Keratinocyte (primary cell): ENCODE measurements at places on chromosomes 3 and 15.

DNA sequence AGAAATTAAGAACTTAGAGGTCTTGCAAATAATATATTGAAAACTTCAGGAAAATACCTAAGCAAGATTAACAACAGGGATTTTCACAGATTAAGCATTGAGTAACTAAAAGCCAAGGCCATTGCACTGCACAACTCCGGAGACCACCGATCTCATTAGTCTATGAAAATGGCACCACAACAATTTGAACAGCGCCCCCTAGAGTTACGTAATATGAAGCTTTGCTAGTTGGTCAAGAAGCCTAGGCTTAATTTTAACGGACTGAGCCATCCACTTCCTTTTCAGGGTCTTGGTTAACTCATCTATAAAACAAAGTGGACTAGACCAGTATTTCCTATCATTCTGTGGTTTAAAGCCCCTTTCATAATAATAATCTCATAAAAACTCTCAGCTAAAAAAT is 24.8 kb downstream of the TMEM212 start:
- DNase-seq = no peak

DNA sequence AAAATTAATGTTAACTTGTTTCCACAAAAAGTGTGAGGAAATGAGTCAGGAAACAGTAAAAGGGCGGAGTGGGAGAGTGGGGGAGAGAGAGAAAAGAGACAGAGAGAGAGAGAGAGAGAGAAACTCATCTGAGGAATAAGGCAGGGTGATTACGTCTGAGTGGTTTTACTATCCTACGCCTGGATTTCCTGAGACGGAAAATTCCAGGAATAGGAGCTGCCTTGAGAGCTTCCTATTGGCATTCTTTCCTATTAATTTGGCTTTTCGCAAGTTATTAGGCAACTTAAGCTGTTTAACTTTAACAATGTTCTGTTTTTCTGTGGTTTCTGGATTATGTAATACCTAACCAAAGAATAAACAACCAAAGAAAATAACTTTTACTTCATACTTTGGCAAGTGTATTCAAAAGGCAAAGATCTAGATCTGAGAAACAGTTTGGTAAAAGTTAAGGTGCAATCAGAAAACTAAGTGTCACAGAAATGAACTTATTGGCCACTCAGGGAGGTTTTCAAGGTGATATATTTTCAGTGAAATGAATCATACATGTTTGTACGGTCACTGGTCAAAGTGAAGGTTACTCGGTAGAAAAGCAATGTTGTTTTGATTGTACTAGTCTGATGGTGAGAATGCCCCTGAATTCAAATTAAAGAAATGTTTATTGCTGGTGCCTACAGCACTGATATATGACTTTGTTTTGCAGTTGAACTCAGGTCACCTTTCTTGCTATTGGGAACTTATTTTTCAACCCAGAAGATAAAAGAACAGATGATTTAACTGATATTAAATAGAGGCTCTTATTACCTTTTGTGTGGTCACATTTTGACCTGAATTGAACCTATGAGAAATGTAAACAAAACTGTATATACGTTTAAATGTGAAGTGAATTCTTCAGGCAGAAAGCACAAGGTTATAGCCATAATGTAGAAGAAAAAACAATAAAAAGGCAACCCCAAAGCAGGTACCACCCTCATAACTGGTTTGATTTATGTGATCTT is 39.9 kb upstream of the TNFSF10 start:
- DNase-seq = no peak

- no peak for DNase-seq
These were observed 268.5 kb downstream of the SQOR start for GRCh38 chr15:45903283-45903682.

- DNase-seq = no peak
These were observed 98.2 kb downstream of the MYH15 start for GRCh38 chr3:108412121-108412750.

- DNase-seq = peak; percentile 32
These were observed 266.4 kb upstream of the HES1 start for GRCh38 chr3:193869221-193870201.

DNA sequence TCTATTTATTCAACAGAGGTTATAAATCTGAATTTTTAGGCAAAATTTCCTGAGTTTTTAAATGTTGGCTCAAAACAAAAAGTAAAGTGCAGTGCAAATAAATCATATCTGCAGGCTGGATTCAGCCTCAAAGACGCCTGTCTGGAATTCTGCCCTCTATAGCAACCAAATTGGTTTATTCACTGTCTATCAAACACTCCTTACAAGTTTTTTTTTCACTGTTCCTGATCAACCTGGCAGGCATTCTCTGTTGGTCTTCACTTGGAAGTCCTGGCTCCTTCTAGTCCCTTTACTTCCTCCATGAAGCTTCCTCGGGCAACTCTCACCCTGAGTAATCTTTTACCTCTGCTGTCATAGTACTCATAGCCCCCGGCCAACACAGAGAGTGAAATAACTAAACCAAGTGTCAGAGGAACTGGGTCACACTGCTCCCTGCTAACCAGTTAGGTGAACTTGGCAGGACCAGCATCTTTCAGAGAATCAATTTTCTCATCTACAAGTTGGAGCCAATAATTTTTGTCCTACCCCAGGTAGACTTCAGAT is 36.8 kb upstream of the TIPARP start:
- DNase-seq = no peak

DNA sequence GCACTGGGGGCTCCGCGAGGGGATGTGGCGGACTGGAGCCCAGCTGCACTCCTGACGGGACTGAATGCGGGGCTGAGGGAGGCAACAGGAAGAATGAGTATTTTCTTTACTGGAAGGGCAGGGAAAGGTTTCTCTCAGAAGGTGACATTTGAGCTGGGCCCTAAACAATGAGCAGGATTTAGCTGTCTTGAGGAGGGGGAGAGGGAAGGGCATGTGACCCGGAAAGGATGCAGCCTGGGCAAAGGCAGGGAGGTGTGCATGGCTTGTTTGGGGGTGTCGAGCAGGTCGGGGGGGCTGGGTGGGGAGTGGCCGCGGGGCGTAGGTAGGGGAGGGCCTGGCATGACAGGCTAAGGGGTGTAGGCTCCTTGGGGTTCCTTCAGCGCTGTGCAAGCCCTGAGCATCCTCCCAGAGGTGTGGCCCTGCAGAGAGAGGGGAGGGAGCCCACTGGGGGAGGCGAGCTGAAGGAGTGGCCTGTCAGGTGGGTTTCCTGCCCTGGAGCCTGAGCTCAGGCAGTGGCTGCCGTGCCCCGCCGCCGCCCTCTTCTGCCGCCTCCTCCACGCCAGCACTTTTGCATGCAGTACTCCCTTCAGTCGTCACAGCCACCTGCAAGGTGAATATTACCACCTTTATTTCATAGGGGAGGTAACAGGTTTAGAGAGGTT is 17.2 kb upstream of the ANKDD1A start:
- DNase-seq = no peak

DNA sequence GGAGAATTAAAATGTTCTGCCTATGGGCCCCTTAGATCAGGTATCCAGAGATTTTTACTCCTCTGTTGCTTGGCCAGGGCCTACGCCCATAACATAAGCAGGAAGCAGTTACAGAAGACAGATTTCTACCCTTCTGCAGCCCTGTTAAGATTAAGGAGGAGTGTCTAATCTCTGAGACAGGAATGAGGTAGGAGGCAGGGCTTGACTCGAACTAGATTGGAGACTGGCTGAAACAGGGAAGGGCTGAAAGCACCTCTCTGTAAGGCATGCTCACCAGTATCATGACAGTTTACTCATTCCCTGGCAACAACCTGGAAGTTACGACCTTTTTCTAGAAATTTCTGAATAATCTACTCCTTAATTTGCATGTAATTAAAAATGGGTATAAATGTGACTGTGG is 16.7 kb downstream of the PLA2G4D start:
- no peak for DNase-seq

DNA sequence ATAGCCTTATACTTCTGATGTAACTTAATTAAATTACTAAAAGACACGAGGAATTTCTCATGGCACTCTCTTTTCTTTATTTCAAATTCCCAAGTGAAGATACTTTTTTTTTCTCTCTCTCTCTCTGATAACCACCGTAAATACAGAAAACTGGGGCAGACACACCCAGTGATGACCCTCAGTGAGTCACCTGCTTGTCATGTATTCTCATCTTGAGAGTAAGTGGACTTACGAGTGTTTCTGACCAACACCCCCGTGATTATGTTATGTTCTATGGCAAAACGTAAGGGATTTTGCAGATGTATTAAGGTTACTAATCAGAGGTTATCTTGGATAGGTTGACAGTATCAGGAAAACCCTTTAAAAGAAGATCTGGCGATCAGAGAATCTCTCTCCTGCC is 348.8 kb upstream of the ZNF717 start:
- DNase-seq = no peak

DNA sequence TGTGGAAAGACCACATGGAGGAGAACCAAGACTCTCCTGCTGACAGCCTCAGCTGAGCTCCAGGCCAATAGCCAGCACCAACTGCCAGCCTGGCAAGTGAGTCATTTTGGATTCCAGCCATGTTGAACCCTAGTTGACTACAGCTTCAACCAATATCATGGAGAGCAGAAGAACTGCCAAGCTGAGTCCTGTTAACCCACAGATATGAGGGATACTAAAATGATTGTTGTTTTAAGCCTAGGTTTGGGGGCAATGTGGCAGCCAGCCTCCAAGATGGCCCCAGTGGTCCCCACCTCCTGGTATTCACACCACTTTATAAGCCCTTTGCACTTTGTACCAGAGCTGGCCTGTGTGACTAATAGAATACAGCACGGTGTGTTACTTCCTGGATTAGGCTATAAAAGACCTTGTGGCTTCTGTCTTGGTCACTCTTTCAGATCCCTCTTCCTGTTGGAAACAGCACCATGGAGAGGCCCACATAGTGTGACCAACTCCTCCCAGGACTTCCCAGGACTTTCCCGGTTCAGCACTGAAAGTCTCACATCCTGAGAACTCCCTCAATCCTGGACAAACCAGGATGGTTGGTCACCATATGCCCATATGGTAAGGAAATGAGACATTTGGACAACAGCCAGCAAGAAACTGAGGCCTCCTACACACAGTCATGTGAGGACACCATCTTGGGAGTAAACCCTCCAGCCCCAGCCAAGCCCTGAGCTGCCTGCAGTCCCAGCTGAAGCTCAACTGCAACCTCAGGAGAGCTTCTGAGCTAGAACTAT is 32.4 kb upstream of the CDV3 start:
- DNase-seq = peak; percentile 9
